T-cell (primary cell): ENCODE measurements at places on chromosomes 7 and 10.

DNA sequence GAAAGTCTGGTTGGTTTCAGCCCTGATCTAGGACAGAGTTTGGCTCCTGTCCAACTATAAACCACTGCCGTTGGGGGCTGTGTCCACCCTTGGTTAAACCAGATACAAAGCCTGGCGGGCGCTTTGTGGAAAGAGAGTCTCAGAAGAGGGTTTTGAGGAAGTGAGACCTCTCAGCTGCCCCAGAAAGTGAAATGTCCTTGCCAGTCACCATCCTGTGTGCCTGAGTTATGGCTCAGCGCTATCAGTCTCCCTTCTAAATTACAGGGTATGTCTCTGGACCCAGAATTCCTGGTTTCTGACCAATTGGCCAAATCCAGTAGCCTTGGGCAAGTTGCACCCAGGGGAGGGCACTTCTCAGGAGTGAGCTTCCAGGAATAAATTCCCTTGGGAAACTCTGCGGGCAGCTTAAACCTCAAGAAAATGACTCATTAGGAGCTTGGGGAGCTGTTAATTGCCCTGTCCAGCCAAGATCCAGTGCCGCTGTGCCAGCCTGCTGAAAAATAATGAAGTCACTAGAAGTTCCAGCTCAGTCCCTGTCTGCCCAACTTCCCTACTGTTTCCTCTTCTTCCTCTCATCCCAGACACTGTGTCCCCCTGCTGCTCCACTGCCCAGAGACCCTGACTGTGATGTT is 66.7 kb upstream of the PDZD8 start:
- no peak for DNase-seq

- DNase-seq: no peak
Observed at GRCh38 chr10:89845541-89846280, 144.3 kb downstream of the KIF20B start.

DNA sequence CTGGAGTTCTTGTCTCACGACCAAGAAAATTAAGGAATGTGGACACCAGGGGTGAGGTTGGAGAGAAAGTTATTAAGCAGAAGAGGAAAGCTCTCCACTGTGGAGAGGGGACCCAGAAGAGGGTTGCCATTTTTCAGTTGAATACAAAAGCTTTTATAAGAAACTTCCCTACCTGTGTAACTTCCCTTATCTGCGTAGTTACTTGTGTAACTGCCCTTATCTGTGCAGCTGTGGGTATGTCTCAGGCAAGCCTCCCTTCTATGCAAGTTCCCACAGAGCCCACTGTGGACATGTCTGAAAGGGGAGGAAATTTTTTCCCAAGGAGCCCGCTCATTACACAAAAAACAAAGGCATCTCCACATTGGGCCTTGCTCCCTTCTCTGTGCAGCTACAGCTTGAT is 94.9 kb downstream of the SVOPL start:
- DNase-seq: no peak

- DNase-seq: peak; percentile 59
Observed at GRCh38 chr10:71696628-71697326, 22.8 kb downstream of the C10orf105 start.

DNA sequence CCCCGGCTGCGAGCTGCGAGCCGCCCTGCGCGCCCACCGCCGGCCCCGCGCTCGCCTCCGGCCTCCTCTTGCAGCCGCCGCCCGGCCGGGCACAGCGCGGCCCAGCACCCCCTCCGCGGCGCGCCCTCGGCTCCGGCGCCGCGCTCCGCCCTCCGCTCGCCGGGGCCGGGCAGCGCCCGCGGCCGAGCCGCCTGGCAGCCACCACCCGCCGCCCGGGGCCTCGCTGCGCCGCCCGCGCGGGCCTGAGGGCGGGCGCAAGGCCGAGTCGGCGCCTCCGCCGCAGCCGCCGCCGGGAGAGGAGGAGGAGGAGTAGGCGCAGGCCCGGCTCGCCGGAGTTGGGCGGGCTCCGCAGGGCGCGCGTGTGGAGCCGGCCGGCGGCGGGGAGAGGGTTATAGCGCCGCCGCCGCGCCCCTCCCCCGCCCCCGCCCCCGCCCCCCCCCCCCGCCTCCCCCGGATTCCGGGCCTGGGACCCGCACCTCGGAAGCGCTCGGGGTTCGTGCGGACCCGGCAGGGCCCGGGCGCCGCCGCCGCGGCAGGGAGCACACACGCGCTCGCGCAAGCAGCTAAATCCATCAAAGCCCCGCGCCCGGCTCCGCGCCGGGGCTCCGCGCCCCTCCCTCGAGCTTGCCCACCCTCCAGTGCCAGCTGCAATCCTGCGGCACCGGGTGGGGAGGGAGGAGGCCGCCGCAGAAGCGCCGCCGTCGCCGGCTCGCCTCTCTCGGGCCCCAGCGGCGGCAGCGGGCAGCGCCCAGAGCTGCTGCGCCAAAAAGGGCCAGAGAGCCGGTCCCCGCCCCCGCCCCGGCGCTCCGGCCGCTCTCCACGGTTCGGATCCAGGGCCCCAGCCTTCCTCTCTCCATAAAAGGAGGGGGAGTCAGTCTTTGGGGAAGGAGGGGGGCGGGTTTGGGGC is at the start of gene PDGFA:
PDGFA (minus strand) TSS at position 363 of the 907 bp plus-strand sequence. CDS start 845 bp downstream, outside the sequence.
- DNase-seq: no peak

GRCh38 chr10:2953495-2953894 is 113.9 kb upstream of the PFKP start:
- no peak for DNase-seq

- no peak for DNase-seq
Observed at GRCh38 chr7:150788474-150789269, 11.5 kb downstream of the TMEM176B start.

DNA sequence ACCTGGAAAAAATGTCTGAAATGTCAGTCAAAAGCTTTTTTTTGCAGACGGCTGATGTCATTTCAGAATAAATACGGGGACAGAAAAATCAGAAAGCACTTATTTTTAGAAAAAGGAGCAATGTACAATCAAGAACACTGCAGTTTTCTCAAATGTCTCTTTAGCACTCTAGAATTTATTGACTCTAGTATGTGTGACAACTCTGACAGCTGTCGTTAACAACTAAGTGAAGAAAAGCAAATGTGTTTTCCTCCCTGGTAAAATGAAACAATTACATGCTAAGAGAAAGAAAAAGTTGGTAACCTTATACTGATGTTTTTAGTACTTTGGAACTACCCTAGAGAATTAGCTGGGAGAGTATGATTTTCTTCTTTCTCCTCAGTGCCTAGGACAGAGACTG is 497.4 kb downstream of the GRM8 start:
- DNase-seq: no peak

DNA sequence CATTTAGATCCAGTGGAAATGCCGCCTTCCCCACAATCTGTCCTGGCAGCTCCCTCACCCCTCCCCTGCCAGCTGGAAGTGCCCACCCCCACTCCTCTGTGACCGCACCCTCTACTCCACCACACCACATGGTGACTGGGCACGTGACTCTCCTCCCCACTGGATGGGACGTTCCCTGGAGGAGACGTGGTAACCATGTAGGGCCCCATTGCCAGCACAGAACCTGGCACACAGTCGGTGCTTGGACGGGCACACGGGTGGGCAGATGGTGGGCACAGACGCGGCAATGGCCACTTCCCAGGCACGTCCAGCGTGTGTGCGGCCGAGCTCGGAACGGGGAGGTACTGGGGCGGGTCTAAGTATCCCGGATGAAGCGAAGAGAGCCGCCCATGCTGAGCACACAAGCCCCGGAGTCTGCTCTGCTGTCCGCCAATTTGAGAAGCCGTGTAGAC is 245.6 kb downstream of the MAD1L1 start:
- DNase-seq: no peak

DNA sequence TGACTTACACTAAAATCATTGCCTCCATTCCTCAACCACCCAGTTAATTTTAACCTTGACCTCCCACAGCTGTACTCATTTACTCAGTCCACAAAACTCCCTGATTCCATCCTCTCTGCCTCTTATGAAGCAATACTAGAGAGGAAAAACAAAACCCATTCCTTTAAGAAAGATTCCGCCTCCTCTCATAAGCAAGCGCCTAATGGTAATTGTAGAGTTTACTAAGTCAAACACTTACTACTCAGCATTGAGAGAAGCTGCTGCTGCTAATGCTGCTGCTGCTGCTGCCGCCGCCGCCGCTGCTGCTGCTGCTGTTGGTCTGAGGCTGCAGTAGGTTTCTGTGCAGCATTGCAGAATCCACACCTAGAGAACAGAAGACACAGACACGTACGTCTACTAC is 2.1 kb upstream of the ADD3 start:
- no peak for DNase-seq

GRCh38 chr7:108270385-108271015 is 140.3 kb upstream of the LAMB4 start:
- no peak for DNase-seq

DNA sequence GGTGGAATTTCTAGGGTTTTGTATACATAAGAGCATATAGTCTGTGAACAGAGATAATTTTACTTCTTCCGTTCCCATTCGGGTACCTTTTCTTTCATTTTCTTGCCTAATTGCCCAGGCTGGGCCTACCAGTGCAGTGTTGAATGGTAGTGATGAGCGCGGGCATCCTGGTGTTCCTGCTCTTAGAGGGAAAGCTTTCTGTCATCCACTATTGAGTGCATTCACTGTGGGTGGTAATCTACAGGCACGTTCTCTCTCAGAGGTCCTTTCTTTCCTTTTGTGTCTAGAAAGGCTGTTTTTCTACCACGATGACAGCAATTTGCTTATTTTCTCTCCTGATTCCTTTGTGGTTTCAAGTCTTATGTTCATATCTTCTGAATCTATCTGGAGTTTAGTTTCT is 65.0 kb downstream of the INPP5A start:
- no peak for DNase-seq

- DNase-seq: no peak
Observed at GRCh38 chr7:155734445-155734809, 77.8 kb downstream of the SHH start.

- DNase-seq: peak; percentile 31
Observed at GRCh38 chr10:114879541-114880158, 58.1 kb downstream of the FHIP2A start.

- no peak for DNase-seq
Observed at GRCh38 chr10:72637398-72637857, 11.5 kb upstream of the MICU1 start.

GRCh38 chr7:7908622-7909145 is 59.9 kb upstream of the GLCCI1 start:
- DNase-seq: no peak

DNA sequence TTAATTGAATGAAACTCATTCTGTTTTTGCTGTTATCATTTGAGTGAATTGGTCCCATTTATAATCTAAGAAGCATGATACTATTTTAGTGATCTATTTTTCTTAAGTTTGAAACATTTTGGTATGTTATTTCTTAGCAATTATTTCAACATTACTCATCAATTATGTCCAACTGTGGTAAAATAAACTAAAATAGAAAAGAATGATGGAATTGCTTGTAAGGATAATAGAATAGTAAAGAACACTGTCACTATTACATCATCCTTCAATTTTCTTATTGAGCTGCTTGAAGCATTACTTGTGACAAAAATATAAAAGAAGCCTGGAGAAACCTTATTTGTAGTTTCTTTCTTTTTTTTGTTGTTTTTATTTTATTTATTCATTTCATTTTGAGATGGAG is 42.4 kb downstream of the ZNF487 start:
- no peak for DNase-seq

- DNase-seq: no peak
Observed at GRCh38 chr7:30411173-30411572, 67.4 kb downstream of the NOD1 start.

- no peak for DNase-seq
Observed at GRCh38 chr10:24054421-24054820, 154.5 kb upstream of the KIAA1217 start.

DNA sequence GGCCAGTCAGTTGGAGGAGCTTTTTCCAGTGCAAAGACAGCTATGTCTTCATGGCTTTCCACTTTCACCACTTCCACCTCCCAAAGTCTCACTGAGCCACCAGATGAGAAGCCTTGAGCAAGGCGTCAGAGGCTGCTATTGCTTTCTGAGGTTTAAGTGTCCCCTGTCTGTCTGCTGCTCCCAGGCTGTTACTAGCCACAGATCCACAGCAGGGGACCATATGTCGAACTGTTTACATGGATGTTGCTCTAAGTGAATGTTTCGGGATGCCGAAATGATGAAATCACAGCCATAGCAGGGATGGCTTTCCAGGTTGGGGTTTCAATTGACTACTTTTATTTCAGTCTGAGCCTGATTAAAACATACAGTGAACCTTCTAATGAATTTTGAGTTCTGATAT is 88.5 kb downstream of the AVL9 start:
- DNase-seq: no peak

DNA sequence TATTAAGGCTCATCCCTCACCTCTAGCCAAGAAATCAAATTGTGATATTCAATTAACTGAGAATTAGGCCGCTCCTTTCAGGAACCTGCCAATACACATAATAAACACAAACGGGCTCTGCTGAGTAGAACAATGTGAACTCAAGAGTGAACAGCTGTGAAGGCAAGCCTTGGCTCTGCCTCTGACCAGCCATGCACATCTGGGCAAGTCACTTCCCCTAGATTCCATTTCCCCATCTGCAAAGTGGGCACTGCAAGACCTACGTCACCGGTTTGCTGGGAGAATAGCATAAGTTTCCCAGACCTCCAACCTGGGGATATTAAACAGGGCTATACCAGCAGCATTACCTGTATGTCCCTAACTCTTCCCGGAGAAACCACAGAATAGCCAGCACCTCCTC is 355.2 kb downstream of the TNS3 start:
- no peak for DNase-seq

DNA sequence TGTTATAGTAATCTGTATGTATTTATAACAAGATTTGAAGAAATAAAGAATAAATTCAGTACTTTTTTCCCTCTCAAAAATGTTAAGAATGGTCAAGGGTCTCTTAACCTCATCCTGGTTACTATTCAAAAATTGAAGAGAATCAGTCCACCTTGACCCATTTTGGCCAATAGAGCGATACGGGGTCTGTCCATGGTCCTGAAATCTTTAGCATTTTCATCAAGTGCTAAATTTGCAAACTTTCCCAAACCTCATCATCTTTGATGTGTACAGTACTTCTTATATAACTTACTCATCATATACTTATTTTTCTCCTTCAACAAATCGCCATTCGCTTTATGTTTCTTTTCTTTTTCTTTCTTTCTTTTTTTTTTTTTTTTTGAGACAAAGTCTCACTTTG is 23.6 kb downstream of the TMEM178B start:
- no peak for DNase-seq

- no peak for DNase-seq
Observed at GRCh38 chr7:52294942-52295341, 740.5 kb upstream of the POM121L12 start.
